ENCODE measurements at places on chromosomes 16 and 17.

DNA sequence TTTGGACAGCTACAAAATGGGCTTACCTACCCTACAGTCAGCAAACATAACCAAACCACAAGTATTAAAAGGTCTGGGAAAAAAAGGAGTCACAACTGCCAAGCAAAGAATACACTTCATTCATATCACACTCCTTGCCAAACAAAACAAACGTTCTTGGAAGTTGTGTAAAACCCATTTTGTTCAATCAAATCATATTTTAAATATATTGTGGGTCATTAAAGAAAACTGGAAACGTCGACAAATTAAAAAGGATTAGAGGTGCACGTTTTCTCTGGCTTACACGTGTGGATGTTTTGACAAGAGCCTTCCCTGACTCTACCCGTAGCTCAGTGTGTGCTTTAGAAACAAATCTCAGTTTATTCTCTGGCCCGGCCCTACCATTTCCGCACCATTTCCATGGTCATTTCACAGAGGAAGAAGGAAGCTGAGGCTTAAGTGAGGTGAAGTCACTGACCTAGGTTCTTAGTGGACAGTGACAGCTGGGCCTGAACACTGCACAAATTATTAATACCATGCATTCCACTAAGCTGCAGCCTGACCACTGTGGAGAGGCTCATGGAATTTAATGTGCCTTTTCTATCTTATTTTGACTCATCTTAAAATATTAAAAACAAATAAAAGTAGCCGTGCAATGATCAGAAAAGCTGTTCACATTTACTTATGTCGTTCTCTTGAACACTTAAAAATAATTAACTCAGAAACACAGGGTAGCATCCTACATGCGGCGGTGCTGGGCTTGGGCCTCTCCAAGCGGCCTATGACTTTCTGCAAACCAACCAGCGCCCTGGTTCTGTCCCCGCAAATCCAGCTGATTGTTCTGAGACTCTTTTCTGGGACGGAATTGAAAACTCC, 968 bp downstream of the CEP112 start:
- no peak for DNase-seq

DNA sequence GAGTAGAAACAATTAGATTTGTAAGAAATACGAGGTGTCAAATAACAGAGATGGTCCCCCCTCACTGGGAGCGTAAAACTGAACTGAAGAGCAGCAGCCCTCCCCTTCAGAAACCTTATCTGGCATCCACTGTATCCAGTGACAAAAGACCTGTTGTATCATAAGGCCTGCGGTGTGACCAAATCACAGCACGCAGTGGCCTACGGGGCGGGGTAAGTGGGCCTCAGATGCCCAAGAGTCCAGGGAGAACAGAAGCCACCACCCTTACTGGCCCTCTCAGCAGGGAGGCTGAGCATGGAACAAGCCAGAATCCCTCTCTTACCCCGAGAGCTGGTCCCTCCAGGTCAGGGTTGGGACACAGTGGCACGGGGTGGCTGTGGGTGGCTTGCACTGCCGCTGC, 5.5 kb downstream of the JMJD6 start:
- DNase-seq: no peak

DNA sequence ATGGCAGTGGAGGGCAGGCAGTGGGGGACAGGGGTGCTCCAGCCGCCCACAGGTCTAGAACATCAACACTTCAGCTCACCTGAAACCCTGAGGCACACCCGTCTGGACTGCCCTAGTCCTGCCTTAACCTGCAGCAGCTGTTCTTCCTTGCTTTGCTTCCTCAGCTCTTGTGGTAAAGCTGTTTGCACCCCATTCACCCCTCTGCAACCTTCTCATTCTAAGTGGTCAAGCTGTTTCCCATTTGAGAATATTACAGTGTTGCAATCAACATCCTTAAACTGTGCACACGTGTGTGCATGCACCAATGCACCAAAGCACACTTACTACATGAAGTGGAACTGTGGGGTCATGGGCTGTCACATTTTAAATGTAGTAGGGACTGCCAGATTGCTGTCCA, 32.4 kb downstream of the SCNN1B start:
- DNase-seq: no peak

GRCh38 chr17:69430488-69430887, 16.0 kb downstream of the MAP2K6 start:
- DNase-seq: no peak

GRCh38 chr16:13269905-13270528, 368.6 kb downstream of the SHISA9 start:
- DNase-seq: no peak

- no peak for DNase-seq
These were observed 31.7 kb downstream of the SOCS1 start for GRCh38 chr16:11224096-11224893.

GRCh38 chr17:31824766-31825360, 34.2 kb downstream of the COPRS start:
- DNase-seq: no peak

- DNase-seq: no peak
These were observed 97.1 kb upstream of the RPRML start for GRCh38 chr17:47076171-47076570.

GRCh38 chr17:50192144-50192617, 9.2 kb downstream of the COL1A1 start:
- no peak for DNase-seq

DNA sequence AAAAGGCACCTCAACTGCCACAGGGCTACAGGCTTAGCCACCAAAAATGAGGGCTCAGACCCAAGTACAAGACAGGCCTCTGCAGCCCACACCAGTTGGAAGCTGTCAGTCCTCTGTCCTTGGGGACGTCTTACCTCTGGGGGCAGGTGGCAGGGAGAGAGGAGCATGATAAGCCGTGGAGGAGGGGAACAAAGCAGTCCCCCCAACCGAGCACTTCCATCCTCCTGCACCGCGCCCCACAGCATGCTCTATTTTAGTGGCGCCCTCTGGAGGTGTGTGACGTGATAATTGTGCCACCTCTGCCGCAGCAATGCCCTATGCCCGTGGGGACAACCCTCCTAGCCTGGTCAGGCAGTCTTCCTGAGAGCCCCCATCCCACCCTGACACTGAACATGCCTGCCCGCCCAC, 13.6 kb downstream of the G6PC3 start:
- no peak for DNase-seq

- DNase-seq: no peak
These were observed 344.3 kb downstream of the WWOX start for GRCh38 chr16:78443542-78444364.
